Aorta (tissue), 5 donors: ENCODE measurements at places on chromosomes 6 and 20.

DNA sequence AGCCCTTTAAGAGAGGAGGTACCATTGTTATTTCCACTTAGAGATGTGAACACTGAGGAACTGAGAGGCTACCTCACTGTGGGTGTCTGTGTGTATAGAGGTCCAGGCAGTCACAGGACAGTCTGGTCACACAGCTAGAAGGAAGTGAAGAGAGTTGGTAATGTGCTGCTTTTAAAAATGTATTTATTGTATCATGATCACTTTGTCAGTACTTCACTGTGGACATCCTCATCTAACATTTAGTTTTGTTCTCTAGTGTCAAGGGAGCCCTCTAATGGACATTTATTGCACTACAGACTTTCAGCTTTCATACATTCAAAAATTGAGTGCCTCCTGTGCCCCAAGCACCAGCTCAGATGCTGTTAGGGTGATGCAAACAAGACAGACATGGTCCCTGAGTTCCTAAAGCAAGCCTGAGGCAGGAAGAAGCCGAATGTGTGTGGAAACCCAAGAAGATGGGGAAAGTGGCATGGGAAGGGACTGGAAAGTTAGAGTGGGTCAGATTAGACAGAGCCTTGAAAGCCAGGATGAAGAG is 123.0 kb downstream of the SLC16A10 start:
- H3K27ac ChIP-seq = no peak overlapping the region
- H3K4me3 ChIP-seq = no peak overlapping the region
- no peaks in the 10 kb centered on the region for H3K27me3 ChIP-seq
- no peaks in the 10 kb centered on the region for H3K4me1 ChIP-seq
- no peak for DNase-seq

DNA sequence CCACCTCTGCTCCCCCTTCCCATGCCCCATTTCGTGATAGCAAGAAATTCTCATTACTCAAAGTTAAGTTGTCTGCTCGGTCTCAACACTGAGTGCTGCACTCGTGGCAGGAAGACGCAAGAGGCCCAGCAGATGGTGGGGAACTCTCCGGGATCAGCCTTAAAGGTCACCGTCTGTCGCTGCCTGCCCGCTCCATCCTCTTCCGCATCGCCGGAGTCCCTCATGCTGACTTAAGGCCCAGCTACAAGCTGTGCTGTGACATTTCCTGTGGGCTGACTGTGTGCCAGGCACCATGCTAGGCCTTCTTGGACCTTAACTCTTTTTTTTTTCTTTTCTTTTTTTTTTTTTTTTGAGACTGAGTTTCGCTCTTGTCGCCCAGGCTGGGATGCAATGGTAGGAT is 17.8 kb downstream of the GRM4 start:
- no peaks in the 10 kb centered on the region for H3K27me3 ChIP-seq
- no peaks in the 10 kb centered on the region for H3K4me1 ChIP-seq
- no peak overlapping the region for H3K27ac ChIP-seq
- no peaks in the 10 kb centered on the region for H3K36me3 ChIP-seq
- no peak for DNase-seq

DNA sequence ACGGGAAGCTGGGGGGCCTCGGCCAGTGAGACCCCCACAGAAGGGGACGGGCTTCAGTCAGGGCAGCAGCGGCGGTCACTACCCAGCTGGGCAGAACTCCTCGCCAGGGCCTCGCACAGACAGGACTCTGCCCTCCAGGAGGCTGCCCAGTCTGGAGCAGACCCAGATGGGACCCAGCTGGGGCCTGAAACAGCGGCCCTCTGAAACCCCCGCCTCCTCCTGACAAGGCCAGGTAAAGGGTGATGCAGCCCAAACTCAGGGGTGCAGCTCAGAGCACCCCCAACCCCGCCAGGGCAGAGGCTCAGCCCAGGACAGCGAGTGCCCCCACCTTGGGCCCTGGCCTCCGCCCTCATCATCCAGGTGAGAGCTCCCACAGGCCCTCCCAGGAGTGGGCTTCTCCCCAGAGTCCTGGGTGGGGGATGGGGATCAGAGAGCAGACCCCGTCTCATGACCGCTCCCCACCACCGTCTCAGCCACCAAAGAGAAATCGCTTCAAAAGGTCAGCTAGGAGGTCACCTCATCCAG is 2.2 kb downstream of the EEF1A2 start:
- no peaks in the 10 kb centered on the region for H3K4me1 ChIP-seq
- H3K4me3 ChIP-seq = no peak overlapping the region
- H3K27ac ChIP-seq = no peak overlapping the region
- H3K36me3 ChIP-seq = no peaks in the 10 kb centered on the region
- no peaks in the 10 kb centered on the region for H3K27me3 ChIP-seq
- DNase-seq = no peak

DNA sequence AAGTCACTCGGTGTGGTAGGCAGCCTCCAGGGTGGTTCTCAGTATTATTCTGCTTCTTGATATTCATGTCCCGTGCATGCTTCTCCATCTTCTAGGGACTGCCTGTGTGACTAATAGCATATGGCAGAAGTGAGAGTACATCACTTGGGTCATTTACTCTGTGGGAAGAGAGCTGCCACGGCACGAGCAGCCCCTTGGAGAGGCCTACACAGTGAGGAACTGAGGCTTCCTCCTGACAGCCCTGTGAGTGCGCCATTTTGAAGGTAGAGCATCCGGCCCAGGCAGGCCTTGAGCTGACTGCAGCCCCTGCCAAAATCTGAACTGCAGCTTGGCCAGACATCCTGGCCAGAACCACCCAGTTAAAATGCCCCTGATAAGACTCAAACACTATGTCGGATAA is 17.3 kb upstream of the MCUR1 start:
- no peak overlapping the region for H3K4me3 ChIP-seq
- H3K27ac ChIP-seq = no peak overlapping the region
- no peak for DNase-seq
- no peaks in the 10 kb centered on the region for H3K36me3 ChIP-seq

DNA sequence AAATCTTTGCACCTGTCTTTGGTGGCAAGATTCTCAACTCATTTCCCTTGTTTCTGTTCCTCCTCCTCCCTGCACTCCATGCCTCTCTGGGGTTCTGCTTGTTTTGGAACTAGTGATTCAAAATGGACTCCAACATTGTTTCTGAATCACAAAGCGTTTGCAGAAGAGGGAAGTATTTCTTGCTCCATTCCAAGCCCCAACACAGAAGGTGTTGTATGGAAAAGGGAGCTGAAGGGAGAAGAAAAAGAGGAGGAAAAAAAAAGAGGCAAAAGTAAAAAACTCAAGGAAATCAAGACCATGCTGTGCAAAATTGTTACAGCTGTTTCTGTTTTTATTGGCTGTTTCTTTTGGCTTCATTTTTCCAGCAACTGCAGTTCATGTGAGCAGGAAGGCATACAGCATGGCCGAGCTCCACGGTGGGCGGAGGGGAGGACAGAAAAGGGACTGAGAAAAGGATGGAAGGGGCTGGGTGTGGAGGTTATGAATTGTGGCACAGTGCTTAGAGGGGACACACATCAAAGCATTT is 66.9 kb upstream of the PRL start:
- peaks cover 9% of the 10 kb centered on the region for H3K4me1 ChIP-seq
- H3K27ac ChIP-seq = peak overlapping the region; percentile 48
- H3K36me3 ChIP-seq = no peaks in the 10 kb centered on the region
- no peak for DNase-seq
- no peaks in the 10 kb centered on the region for H3K27me3 ChIP-seq

GRCh38 chr6:74311431-74311830 is 615.4 kb downstream of the CD109 start:
- no peaks in the 10 kb centered on the region for H3K36me3 ChIP-seq
- H3K27me3 ChIP-seq = peaks cover 2% of the 10 kb centered on the region
- no peak overlapping the region for H3K27ac ChIP-seq
- no peak overlapping the region for H3K4me3 ChIP-seq

- H3K27me3 ChIP-seq = no peaks in the 10 kb centered on the region
- peaks cover 3% of the 10 kb centered on the region for H3K36me3 ChIP-seq
- no peak overlapping the region for H3K4me3 ChIP-seq
- no peak overlapping the region for H3K27ac ChIP-seq
Measured at GRCh38 chr20:50948132-50948785, 10.1 kb downstream of the DPM1 start.

- no peaks in the 10 kb centered on the region for H3K4me1 ChIP-seq
- H3K4me3 ChIP-seq = peak overlapping the region; percentile 8
- H3K27me3 ChIP-seq = no peaks in the 10 kb centered on the region
- peak overlapping the region; percentile 71 for H3K27ac ChIP-seq
- no peaks in the 10 kb centered on the region for H3K36me3 ChIP-seq
Measured at GRCh38 chr20:34703424-34704176, 544 bp upstream of the TP53INP2 start.

GRCh38 chr20:17169585-17170136 is 57.2 kb upstream of the PCSK2 start:
- H3K4me3 ChIP-seq = no peak overlapping the region
- H3K36me3 ChIP-seq = no peaks in the 10 kb centered on the region
- H3K4me1 ChIP-seq = no peaks in the 10 kb centered on the region
- DNase-seq = no peak

GRCh38 chr6:16521528-16521927 is 239.7 kb downstream of the ATXN1 start:
- no peak for DNase-seq
- H3K36me3 ChIP-seq = no peaks in the 10 kb centered on the region
- H3K27ac ChIP-seq = no peak overlapping the region
